ENCODE measurements at places on chromosomes 5 and 9.
A peak's percentile ranks its signal among the peaks of the same experiment; 100 is the strongest.

- no peak for DNase-seq
Observed at GRCh38 chr5:56557198-56557597, 258.2 kb upstream of the MAP3K1 start.

GRCh38 chr9:137218754-137219271 is 3.2 kb downstream of the RNF208 start:
- DNase-seq, result peak; percentile 80

DNA sequence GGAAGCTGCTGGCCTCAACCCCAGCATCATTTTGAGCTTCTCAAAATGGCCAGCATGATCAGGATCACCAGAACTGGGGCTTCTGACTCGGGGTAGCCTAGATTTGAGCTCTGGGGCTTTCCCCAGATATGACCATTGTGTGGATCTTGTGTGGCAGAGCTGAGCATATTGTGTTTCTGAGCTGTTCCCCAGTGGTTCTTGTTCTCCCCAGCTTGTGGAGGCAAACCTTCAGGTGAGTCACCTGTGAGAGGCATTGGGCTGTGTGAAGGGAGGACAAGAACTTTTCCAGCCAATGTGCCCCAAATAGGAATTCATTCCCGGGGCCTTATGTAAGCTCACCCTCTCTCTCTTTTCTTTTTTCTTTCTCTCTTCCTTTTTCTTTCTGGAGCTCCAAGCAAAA is 80.7 kb upstream of the PITX1 start:
- no peak for DNase-seq

DNA sequence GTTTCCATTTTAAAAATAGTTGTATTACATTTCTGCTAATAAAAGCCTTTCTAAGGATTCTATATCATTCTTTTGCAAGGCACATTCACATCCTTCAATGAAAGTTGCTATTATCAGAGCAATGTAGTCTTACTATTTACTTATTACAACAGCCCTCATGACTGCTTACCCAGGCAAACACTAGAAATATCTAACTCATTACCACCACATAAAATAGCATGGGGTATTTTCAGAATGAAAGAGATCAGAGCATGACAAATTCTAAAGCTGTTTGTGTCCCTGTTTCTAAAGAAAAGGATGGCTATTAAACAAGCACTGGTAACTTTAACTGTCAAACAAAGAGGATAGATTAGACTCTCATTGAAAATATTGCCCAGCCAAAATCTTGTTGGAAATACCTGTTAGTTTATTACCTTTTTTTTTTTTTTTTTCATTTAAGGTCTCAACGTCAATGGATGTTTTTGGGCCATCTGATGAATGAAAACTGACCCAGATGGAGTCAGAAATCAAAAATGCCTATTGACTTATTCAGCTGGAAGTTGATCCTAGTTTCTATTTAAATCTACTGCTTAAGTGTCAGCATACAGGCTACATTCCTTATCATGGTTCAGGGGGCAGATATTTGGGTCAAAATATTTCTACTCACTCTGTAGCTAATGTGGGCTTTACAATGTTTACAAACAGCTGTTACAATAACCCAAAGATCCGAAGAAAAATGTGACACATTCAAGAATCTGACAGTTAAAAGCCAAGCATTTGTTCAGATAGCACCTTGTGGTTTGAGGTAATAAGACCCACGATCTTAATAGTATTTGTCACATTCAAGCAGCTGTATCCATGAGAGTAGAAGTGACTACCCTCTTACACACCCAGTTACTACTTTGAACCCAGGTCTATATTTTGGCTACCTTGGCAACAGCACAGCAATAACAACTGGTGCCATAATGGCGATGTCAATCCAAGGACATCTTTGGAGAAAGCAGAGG is 554.8 kb upstream of the MEF2C start:
- DNase-seq, result no peak

DNA sequence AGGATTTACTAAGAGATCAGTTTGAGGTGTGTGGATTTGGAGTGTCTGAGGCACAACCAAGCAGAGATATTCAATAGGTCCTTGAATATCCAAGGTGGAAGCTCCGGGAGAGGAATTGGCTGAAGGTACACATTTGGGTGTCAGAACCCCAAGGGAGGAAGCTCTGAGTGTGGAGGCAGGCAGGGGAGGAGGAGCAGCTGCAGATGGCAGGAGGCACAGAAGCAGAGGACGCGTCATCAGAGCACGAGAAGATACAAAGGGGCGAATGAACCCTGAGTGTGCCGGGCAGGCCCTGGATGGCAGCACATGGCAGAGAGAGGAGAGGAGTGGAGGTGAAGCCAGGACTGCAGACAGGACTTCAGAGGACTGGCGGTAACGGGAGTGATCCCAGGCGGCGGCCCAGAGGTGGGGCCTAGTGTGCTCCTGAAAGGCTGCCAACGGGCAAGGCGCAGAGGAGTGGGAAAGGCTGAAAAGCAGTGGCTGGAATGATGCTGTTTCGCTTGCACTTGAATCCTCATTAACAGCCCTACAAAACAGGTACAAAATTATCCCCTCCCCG is 179.8 kb downstream of the FANCC start:
- no peak for DNase-seq

DNA sequence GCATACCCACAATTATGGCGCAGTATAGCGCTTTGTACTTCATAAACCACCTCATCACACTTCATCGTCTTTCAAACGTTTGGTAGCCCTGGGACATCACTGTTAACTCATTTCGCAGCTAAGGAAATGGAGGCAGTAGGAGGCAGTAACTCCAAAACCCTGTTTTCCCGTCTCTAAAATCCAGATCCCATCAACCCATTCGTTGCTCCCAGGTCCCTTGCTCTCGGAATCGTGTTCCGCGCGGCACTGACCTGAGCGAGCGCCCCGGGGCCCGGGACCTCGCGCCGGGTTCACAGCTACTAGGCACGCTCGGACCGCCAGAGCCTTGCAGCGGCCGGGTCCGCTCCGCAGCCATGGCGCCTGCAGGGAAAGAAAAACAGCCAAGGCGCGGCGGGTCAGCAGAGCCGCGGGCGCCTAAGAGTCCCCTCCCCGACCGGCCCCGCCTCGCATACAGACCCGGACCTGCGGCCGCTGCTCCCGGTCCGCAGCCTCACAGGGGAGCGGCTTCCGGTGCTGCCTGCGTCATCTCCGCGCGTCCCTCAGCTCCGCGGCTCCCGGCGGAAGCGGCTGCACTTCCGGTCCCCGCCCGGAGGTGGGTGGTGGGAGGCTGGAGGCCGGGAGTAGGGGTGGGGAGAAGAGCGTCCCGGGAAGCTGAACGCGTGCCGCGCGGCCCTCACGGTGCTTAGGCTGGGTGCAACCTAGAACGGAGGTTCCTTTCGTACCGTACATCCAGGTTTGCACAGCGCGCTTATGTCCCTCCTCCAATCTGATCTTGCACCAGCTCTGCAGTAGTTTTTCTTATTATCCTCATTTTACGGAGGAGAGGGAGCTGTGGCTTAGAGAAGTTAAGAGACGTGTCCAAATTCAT is at the start of gene FBXW2:
TSS of gene FBXW2 (minus strand) at position 519 of the 868 bp plus-strand sequence. CDS start 5,158 bp downstream, outside the sequence.
- peak; percentile 93 for DNase-seq

DNA sequence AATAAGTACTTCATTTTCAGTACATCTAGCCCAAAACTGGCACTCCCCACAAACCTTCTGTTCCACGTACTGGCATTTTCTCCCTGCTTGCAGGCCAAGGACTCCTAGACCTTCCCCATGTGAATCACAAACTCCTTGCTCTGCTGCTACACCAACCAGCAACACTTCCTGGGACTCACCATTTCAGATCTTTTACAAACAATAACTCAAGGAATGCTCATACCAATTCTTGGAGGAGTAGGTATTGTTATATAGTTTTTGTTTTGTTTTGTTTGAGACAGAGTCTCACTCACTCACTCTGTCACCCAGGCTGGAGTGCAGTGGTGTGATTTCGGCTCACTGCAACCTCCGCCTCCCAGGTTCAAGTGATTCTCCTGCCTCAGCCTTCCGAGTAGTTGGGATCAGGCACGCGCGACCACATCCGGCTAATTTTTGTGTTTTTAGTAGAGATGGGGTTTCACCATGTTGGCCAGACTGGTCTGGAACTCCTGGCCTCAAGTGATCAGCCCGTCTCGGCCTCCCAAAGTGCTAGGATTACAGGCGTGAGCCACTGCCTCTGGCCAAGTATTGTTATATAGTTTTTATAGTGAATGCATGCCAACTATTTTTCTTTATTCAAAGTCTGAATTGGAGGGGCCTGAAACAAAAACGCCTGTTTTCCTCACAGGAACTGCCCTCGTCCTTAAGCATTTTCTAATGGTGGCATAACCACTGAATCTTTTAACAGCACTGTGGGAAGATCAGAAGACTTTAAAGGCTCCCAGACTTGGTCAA is 210.8 kb downstream of the TSSK1B start:
- DNase-seq, result no peak

- DNase-seq, result no peak
Observed at GRCh38 chr9:135294836-135295235, 184.7 kb upstream of the PPP1R26 start.

DNA sequence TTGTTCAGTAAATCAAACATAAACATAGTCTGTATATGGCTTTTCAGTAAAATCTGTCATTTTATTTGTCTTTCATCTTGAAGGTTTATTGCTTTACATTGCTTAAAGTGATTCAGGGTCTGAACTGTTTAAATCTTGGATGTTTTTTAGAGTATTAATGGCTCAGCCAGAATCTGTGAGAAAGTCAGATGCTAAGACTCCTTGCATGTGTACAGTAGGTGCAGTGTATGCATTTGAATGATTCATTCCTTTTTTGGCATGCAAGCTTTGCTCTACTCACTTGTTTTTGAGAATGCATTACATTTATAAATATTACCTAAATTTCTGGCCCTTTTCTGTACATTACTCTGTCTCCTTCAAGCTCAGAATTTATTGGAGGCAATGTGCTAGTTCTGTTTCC is 271.0 kb upstream of the RIOK2 start:
- no peak for DNase-seq

DNA sequence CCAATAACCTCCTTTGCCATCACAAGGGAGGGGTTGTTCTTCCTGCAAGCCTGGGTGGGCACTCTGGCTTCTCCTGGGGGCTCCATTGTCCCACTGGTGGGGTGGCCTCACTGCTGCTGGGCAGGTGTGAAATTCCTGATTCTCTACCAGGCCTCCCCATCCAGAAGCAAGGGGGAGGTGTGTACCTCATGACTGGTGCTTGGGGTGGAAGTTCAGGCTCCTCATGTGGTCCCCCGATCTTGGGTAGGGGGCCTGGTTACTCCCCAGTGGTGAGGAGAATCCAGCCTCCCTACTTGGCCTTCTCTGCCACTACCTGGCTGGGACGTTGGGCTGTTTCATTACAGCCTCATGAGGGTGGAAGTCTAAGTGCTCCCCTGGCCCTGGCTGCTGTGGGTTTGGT is 433.9 kb downstream of the IRX2 start:
- no peak for DNase-seq

DNA sequence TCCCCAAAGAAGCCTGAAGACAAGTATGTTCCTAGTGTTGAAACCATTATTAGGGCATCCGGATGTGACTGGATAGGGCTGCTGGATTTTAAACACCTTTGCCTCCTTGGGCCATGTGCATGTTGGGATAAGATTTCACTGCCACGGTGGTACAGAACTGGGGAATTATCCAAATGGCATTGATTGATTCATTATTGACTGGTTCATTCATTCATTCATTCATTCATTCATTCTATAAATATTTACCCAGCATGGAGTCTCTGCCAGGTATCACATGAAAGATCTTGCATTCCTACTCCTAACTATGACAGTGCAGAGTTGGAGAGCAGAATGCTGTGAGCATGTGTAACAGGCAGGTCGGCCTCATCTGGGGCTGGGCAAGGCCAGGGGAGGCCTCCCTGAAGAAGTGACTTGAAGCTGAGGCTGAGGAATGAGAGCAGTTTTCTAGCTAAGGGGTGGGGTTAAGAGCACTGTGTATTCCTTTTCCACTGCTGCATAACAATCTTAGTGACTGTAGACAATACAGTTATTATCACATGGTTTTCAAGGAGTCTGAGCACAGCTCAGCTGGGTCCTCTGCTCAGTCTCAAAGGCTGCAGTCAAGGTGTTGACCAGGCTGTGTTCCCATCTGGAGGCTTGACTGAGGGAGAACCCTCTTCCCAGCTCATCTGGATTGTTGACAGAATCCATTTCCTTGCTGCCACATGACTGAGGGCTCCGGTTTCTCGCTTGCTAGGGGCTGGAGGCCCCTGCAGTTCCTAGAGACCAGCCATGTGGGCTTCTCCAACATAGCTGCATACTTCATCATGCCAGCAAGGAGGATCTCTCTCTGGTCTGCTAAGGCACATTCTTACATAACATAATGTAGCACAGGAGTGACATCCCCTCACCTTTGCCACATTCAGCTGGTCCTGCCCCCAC is 35.7 kb downstream of the AK8 start:
- DNase-seq, result no peak

- DNase-seq, result no peak
Observed at GRCh38 chr9:5665059-5665458, 36.2 kb downstream of the RIC1 start.

DNA sequence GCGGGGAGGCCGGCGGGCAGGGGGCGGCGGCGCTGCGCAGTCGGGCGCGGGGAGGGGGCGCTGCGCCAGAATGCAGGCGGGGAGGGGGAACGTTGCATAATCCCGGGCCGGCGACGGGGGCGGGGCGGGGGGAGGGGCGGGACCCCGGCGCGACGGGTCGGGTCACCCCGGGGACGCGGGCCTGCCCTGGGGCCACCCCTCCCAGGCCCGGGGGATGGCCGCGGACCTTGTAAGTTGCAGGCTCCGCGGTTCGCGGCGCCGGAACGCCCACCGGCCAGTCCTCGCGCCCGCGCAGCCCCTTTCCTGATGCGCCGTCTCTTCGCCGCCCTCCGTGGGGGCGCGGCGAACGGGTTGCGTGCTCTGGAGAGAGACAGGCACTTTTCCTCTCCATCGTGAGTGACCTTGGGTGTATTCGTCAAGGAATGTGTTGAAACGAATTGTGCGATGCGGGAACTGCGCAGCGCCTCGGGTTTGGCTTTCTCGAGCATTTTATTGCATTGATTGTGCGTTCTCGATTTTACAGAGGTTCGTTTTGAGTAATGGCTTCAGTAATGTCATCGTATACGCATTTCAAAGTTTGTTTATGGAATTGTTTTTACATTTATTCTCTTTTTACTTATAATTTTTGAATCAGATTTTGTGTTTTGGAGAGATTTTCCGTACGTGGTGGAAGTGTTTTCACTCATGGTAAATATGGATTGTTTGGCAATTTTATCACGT is 802 bp downstream of the SPIN1 start:
- peak; percentile 65 for DNase-seq

- no peak for DNase-seq
Observed at GRCh38 chr9:89601306-89601705, 3.5 kb upstream of the GADD45G start.

GRCh38 chr5:160230686-160231527 is 1.6 kb downstream of the FABP6 start:
- no peak for DNase-seq
